Parietal lobe (tissue), 2 donors: ENCODE measurements at places on chromosomes 1 and 21. TPM values are rescaled to one million over a fixed set of nuclear protein-coding genes. Genes with fewer than 3 reads are reported as not detected.

FGR gene
- 0.31 TPM for total RNA-seq

MAP10 gene
- total RNA-seq, result 8.5 TPM

DNALI1 gene
- 11.3 TPM for total RNA-seq

LCE2B gene
- not detected for total RNA-seq

RHEX gene
- total RNA-seq, result not detected

TMPRSS2 gene
- not detected for total RNA-seq

SOX13 gene
- 2.5 TPM for total RNA-seq

GRIK1 gene
- total RNA-seq, result 6.6 TPM

PCSK9 gene
- total RNA-seq, result 3.8 TPM

PRRX1 gene
- 2.2 TPM for total RNA-seq
